ENCODE measurements at places on chromosomes 13 and 19.

GRCh38 chr13:22176968-22177520 is 506.2 kb downstream of the FGF9 start:
- DNase-seq, result no peak

- DNase-seq, result no peak
Measured at GRCh38 chr13:95323930-95324662, 22.8 kb upstream of the ABCC4 start.

DNA sequence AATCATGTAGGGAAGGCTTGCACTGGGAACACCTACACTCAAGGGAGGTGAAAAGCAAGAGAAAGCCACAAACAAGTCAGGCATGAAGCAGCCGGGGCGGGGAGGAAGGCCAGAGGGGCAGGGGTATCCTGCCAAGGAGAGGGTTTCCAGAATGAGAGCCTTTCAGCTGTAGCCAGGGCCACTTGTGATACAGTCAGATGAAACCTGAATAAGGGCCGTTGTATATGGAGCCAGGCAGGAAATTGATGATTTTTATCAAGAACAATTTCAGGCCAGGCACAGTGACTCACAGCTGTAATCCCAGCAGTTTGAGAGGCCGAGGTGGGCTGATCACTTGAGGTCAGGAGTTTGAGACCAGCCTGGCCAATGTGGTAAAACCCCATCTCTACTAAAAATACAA is 4.4 kb downstream of the TRPM4 start:
- no peak for DNase-seq

GRCh38 chr19:801861-802497 is 4.7 kb downstream of the PTBP1 start:
- no peak for DNase-seq

- peak; percentile 6 for DNase-seq
Measured at GRCh38 chr19:43372462-43372861, 19.0 kb downstream of the CD177 start.

DNA sequence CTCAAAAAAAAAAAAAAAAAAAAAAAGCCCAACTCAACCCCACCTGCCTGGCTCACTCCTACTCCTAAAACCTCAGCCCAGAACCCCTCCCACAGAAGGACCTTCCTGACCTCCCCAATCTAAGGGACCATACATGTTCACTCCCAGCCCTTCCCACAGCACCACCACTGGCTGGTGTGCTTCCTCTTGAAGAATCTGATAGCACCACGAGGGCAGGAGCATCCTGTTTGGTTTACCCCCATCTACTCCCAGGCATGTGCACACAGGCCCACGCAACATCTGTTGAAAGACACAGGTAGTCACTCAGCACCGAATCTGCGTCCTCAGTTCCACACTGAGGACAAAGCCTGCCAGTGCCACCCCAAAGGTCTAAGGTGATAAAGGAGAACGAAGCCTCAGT is 8.2 kb downstream of the LATS2 start:
- peak; percentile 63 for DNase-seq

Data from hematopoietic multipotent progenitor cell treated with erythropoietin and hydrocortisone succinate and interleukin-3 and kit ligand, for 6 days (in vitro differentiated cells).